Ureter (tissue), 1 donor: ENCODE measurements at places on chromosomes 3 and 15. TPM values are rescaled to one million over a fixed set of nuclear protein-coding genes. Genes with fewer than 3 reads are reported as not detected.

CCR9 gene
- not detected for total RNA-seq

CCR3 gene
- not detected for total RNA-seq

- no peak for DNase-seq
These were observed 36.3 kb upstream of the PCOLCE2 start for GRCh38 chr3:142925140-142925539.

ARHGEF26 gene
- total RNA-seq, result 19.0 TPM

FOXB1 gene
- total RNA-seq, result not detected

GRCh38 chr3:174955513-174956016 lies 96.4 kb downstream of the NAALADL2 start:
- no peak for DNase-seq

DNA sequence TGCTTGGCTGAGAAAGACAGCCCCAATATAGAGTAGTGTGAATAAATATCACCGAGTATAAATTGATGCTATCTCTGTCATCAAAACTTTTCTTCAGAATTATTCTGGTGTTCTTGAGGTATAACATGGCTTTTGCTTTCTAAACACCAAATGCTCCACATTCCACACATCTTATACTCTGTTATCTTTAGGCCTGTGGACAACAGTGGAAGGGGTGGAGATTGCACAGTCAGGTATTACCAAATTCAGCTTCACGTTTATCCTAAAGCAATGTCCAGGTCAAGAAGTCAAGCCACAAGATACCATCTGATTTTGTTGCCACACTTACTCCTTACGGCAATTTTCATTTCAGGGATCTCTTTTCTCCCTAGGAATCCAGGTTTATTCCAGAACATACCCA lies 394.8 kb downstream of the SI start:
- no peak for DNase-seq

DNA sequence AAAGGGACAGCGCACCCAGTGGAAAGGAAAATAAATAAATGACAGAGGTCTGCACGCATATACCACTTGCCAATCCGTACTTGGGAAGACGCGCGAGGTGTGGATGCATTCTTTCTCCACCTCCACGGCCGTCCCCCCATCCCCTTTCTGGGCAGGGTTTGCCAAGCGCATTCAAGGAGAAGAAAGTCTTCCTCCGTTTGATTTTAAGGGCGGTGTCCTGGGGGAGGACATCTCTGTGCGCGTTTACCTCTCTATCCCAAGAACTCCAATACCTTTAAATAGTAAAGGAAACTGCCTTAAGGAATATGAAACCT lies 576 bp upstream of the MB21D2 start:
- no peak for DNase-seq

DNA sequence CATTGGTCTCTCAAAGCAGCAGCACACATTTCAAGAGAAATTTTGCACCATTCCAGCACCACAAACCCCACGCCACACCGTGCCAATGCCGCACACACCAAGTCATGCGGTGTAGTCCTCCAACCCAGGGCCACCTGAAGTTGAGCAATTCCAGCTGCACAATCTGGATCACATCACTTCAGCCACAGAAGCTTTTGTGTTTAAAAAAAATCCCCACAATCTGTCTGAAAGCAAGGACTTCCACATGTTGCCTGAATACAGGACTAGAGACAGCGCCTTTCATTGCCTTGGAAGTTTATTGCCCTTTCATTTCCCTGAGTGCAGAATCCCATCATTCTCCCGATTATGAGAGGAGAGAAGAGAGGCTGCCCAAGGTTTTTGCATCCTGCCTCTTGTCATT lies 175.6 kb upstream of the BCL6 start:
- no peak for DNase-seq

DNA sequence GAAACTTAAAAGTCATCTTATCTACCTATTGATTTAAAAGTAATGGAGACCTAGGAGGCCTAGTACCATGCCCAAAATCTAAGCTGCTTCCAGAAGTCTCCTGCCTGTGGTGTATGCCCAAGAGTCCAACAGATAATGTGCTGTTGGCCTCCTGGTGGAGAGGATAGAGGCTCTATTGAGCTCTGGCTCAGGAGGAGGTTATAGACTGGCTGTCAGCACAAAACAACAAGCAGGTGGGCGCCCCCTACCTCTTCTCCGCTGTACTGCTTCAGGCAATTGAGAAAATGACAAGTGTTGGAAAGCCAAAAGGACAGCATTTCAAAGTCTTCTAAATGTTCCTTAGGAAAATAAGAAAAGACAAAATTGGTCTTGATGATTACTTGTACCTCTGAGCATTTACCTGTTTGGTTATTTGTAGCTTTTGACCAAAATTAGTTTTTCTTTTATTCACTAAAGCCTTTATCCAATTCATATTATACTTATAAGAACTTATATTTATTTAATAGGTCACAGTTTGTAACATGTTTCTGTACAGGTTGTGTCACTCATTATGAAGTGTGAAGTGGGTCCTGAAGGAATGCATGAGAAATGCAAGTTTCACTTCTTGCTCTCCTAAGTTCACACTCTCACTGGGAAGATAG lies 17.2 kb upstream of the GNB5 start:
- peak; percentile 51 for DNase-seq

DNA sequence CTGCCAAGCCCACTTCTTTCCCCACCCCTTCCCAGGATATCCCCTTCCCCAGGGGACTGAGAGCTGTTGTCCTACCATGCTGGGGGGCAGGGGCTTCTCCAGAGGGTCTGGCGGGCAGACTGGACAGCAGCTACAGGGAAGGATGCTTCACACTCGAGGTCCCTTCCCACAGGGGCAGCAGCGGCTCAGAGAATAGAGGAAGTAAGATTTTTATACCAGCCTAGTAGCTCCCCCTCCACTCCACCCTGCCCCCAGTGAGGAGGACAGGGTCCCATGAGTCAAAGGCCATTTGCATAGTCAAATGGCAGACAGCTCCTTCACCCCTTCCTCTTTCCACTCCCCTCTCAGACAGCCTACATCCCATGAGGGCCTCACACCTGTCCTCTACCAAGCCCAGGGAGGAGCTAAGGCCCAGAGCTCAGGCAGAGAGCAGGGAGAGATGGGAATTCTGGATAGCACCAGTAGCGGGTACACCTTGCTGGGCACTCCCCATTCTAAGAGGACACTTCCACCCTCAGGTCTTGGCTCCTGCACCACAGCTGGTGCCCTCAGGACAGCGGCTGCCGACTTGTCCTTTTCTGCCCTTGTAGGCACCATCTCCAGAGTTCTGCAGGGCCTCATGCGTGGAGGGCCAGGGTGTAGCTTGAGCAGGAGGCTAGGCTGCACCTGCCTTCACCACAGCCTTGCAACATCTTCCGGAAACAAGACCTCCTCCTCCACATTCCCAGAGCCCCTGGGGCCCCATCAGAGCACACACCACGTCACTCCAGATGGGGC lies at the start of gene TLR9:
Gene TLR9, minus strand, starts transcription at position 194 of the 777 bp plus-strand sequence. Its CDS starts 116 bp downstream, at position 78.
- peak; percentile 42 for DNase-seq

GRCh38 chr3:89059211-89059925 lies 48.1 kb upstream of the EPHA3 start:
- DNase-seq, result no peak

DNA sequence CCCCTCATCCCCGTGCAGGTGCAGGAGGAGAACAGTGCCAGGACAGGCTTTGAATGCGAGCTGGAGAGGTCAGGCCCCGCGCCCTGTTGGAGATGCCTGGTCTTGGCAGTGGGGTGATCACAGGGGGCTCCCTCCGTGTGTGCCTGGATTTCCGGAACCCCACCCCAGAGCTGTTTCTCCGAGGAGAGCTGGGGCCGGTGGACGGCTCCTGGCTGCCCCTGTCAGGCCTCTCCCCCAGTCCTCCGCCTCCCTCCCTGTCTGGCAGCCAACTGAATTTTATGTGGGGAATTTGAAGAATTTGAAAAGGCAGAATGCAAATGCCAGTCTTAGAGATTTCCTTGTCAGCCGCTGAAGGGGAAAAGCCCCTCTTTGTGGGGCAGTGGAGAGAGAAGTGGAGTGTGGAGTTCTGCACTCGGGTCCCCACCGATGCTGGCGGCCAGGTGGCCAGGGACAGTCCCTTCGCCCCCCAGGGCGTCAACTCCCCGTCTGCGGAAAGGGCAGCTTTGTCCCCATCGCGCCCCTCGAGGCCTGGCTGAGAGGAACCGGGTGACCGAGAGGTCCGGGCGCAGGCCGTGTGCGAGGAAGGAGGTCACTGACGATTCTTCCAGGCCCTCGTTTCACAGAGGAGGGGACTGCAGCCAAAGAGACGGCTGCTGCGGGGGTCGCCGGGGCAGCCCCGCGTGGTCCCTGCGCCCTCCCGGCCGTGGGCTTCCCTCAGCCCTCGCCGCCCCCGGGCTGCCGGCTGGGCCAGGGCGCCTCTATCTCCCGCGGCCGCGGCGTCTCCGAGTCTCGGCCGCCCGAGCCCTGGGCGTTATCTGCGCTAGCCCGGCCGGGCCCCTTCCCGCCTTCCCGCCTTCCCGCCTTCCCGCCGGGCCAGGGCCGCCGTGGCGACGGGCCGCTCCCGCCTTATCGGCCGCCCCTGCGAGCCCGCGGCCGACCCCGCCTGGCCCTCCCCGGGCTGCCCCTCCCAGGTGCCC lies 56.0 kb upstream of the LCTL start:
- DNase-seq, result no peak

GRCh38 chr3:197749315-197749600 lies 425 bp upstream of the FYTTD1 start:
- DNase-seq, result no peak
